ENCODE measurements at places on chromosomes 1 and 21.

DNA sequence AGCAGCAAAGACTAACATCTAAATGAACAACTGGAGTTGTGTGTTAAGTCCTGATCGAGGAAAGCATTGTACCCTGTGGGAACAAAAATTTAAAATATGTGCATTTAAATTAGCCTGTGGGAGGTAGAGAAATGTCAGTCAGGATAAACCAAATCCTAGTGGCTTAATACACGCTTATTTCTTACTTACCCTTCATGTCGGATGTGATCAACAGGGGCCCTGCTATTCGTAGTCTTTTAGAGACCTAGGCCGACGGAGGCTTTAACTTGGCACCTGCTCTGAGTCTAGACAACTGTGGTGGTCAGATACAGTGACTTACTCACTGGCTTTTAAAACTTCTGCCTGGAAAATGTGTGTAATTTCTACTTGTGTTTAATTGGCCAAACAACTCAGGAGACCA lies 10.2 kb downstream of the GSTM3 start:
- DNase-seq: no peak

GRCh38 chr21:14376854-14377253 lies 6.1 kb downstream of the HSPA13 start:
- DNase-seq: no peak

DNA sequence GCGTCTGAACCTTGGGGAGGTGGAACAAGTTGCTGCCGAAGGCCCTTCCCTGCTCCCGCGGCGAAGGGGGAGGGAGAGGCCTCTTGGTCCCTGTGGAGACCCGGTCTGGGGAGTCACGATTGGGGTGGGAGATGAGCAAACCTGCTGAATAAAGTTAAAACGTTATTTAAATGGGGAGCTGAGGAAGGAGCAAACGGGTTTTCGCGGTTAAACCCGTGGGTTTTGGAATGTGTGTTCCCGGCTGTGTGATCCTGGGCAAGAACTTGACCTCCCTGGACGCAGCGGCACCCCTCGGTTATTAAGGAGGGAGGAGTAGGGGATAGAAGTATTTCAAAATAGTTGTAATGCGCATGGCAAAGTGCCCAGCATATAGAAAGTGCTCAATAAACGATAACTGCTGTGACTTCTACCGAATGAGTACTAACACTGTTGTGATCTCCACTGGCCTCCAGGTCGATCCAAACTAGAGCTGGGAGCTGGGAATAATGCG lies 3.4 kb downstream of the FAM110D start:
- DNase-seq: no peak

- no peak for DNase-seq
These were observed 39.6 kb downstream of the PRDM15 start for GRCh38 chr21:41839387-41840000.

DNA sequence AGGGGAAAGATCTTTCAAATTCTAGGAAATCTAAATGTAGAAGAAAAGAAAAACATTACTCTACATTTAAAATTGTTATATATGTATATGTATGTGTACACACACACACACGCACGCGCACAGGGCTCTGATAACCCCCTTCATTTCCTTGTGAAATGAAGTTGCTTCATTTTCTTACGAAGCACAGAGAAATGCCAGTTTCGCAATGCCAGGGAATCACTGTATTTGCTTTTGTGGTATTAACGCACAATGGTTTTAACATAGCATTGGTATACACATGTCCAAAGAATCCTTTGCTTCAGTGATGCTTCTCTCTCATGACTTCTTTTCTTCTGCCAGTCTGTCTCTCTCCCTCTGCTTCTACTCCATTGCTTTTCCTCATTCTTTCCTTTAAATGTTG lies 8.4 kb upstream of the DDAH1 start:
- no peak for DNase-seq

DNA sequence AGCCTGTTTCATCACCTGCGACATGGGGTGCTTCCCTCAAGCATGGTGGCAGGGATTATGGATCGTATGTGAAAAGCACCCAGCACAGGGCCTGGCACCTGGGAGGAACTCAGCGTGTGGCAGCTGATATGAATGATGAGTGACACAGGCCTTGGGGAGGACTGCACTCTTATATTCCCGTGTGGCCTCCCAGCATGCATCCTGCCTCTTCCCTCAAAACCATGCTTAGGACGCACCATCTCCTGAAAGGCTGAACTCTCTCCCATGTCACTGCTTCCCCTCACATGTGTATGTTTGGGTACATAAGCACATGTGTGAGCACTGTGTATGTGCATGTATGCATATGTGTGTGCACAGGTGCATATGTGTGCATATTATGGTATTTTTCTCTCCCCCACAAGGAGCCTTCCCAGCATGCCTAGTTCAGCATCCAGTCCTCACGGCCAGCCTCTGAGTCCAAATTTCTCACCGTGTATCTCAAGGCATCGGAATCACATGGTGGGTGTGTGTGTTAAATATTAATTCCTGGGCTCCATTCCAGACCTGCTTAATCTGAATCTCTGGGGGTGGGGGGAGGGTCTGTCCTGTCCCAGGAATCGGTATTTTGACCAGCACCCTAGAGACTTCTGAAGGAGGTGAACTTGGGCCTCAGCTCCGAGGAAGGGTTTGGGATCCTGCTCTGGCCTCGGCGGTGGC lies 12.8 kb downstream of the MYOM3 start:
- no peak for DNase-seq

GRCh38 chr1:158078569-158079080 lies 85.2 kb downstream of the KIRREL1 start:
- no peak for DNase-seq

DNA sequence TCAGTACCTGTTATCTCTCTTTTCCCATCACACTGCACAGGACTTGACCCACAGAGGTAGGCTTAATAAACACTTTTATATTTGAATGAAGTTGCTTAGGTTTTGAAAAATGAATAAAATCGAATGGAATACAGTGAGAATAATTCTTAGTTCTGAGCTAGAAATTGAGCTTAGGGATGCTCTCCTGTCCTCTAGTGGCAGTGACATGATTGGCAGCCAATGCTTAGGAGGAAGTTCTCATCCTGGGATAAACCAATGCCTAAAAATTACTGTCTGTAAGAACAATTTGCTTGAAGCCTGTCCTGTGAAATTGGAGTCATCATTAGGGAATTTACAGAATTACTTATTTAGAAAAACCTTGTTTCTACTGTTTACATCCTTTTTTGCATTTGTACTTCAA lies 21.3 kb upstream of the CYP4X1 start:
- no peak for DNase-seq

DNA sequence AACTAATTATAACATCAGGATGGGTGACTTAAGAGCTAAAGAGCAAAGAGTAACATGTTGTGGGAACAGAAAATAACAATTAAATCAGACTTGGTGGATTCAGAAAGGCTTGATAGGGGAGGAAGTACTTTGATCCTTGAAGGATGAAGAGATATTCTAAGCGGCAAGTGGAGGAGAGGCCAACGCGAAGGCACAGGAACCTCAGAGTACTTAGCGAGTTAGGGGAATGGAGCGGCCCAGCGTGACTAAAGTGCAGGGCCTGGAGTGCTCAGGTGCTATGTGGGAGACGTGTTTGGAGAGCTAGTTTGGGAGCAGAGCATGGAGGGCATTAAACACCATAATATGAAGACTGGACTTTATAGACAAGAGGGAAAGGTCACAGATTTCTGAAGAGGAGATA lies 64.3 kb downstream of the ADCY10 start:
- DNase-seq: no peak

- DNase-seq: no peak
These were observed 191.7 kb downstream of the GPR52 start for GRCh38 chr1:174639461-174639860.

GRCh38 chr1:45834689-45835088 lies 31.3 kb downstream of the MAST2 start:
- no peak for DNase-seq

- DNase-seq: no peak
These were observed 568.2 kb upstream of the ZP4 start for GRCh38 chr1:238458899-238459298.

GRCh38 chr1:240070188-240070587 lies 21.5 kb upstream of the FMN2 start:
- DNase-seq: no peak

DNA sequence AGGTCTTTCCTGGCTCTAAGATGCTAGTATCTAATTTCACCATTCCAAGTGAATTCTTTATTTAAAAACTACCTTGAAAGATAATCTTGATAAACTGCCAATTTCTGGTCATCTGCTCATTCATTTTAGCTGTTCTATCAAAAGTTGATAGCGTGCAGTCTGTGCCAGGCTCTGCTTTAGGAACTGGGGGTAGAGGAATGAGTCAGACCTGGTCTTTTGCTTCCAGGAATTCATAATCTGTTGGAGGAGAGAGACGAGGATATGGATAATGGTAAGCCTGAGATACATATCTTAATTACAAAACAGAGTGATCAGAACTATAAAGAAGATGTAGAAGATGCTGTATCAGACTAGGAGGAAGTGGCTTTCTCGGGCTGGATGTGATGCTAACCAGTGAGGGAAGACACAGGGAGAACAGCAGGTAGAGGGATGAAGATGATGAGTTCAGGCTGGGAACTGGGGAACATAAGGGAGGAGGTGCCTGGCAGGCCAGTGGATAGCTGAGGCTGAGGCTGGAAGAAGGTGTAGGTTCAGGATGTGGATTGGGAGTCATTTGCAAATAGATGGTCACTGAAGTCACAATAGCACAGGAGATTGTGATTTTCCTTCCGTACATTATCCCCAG lies 12.3 kb upstream of the PHC2 start:
- no peak for DNase-seq

GRCh38 chr1:31585736-31586365 lies 9.5 kb downstream of the TINAGL1 start:
- DNase-seq: no peak
